Adrenal gland (tissue), 19 donors: ENCODE measurements at places on chromosomes 3 and 15.

DNA sequence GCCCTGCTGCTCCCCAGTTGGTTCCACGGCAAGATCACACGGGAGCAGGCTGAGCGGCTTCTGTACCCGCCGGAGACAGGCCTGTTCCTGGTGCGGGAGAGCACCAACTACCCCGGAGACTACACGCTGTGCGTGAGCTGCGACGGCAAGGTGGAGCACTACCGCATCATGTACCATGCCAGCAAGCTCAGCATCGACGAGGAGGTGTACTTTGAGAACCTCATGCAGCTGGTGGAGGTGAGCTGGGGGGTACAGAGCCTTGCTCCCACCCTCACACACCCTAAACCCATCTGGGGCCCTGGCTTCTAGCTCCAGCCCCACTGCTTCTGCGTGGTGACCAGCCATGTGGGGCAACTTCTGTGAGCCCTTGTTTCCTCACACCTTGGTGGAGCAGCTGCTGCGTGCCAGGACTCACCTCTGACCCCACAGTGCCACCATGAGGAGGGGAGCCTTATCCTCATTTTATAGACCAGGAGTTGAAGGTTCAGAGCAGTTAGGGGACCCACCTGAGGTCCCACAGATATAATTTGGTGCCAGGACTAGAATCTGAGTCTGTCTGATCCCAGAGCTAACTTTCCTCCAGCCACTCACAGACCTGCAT, 13.3 kb upstream of the LMAN1L start:
- DNase-seq, result no peak

DNA sequence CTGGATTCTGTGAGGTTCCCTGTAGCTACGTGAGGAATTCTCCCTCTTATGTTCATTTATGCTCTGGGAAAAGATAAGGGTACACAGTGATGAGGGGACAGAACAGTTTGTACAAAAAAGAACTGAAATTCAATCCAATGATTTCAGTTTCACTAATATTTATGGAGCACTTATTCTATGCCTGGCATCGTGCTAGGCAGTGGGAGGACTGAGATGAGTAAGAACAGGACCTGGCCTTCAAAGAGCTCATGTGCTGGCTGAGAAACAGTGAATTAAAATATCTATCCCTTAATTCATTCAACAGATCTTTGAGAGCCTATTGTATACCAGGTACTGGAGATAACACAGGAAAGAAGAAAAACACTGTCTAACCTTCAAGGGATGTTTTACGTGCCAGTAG, 22.2 kb downstream of the SSR3 start:
- peak; percentile 34 for DNase-seq

- no peak for DNase-seq
Measured at GRCh38 chr3:189982321-189982945, 138.3 kb downstream of the P3H2 start.

DNA sequence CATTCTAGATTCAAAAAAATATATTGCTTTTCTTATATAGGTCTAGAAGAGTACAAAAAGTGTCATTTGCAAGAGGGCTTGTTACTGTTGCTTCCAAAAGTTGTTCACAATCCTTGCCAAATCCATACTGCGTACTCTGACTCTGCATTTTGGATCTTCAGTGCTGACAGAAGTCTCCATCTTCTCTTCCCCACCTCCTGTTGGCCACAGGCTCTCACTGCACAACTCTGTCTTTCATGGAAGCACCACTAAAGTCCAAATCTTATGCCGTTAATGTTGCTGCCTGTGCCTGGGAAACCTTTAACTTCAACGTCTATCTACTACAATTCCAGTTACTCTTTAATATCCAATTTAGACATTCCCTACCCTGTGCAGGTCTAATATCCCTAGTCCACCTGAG, 419.9 kb downstream of the NR2F2 start:
- DNase-seq, result no peak

- DNase-seq, result no peak
Measured at GRCh38 chr3:196288141-196288460, 575 bp upstream of the PCYT1A start.

- no peak for DNase-seq
Measured at GRCh38 chr3:94127115-94127514, 64.3 kb downstream of the NSUN3 start.

DNA sequence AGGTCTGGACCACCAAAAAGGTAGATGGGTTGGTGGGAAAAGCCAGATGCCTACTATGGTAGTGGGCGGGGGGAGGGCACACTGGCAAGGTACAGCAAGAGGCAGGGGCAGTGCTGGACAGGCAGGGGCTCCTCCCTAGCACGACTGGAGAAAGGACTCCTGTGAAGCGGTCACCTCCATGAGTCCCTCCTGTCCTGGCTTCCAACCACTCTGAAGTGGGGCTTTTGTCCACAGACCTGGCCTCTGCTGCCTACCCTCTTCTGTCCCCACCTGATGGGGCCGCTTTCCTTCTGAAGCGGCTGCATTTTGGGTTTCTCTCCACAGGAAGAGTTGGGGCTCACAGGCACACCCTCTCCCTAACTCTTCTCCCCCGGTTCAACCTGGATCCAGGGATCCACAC, 2.7 kb upstream of the SPTBN5 start:
- DNase-seq, result no peak

- DNase-seq, result no peak
Measured at GRCh38 chr3:61750766-61751165, 189.4 kb downstream of the PTPRG start.

DNA sequence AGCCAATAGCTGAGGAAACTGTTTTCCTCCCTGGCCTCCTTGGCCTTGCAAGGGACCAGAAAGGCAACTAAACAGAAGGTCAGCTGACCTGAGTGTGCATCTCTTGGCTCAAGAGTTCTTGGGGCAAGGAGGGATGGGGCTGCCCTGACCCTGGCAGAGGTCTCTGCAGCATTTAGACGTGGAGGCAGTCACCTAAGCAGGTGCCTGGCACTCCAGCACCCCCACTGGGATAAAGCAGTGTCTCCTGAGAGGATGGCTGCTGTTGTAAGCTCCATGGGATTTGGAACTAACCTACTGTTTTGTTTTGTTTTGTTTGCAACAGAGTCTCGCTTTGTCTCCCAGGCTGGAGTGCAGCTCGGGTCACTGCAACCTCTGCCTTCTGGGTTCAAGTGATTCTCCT, 185.2 kb downstream of the TBC1D2B start:
- no peak for DNase-seq

- no peak for DNase-seq
Measured at GRCh38 chr3:162719684-162720341, 1223.2 kb downstream of the OTOL1 start.

- no peak for DNase-seq
Measured at GRCh38 chr3:27905625-27906024, 183.5 kb upstream of the EOMES start.

GRCh38 chr3:194130807-194131589, 5.0 kb upstream of the HES1 start:
- no peak for DNase-seq

- DNase-seq, result no peak
Measured at GRCh38 chr3:134325706-134326105, 48.5 kb downstream of the AMOTL2 start.

GRCh38 chr3:134918441-134918840, 123.4 kb downstream of the EPHB1 start:
- no peak for DNase-seq

DNA sequence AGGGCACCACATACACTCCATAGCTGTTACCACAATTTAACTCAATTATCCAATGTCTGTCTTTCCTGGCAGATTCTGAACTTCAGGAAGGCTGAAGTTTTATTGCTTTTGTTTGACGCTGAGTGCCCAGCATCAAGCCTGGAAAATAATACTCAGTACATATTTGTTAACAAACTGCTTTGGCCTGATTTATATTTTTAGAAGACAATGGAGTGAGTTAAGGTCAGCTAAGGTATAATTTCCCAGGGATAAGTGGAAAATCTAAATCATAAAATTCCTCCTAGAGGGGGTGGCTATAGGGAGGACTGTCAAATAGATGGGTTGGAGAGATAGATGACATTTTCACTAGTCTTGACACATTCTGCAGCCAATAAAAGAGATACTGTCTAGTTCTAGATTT, 659.4 kb upstream of the ADAMTS9 start:
- DNase-seq, result no peak

DNA sequence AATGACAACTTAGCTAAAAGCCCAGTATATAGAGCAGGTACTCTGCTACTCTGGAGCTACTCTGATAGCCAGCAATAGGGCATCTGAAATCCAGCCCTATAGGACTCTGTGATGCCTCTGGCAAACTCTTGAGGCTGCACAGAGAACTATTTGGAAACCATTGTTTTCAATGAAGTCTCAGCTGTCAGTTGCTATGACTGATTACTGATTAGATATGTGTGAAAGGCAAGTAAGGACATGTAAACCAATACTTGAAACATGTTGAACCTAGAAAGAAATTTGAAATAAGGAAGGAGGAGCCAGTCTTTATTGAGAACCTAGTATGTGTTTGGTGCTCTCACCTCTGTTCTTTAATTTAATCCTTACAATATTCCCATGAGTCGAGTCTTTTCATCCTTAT, 40.2 kb upstream of the CRTC3 start:
- no peak for DNase-seq

DNA sequence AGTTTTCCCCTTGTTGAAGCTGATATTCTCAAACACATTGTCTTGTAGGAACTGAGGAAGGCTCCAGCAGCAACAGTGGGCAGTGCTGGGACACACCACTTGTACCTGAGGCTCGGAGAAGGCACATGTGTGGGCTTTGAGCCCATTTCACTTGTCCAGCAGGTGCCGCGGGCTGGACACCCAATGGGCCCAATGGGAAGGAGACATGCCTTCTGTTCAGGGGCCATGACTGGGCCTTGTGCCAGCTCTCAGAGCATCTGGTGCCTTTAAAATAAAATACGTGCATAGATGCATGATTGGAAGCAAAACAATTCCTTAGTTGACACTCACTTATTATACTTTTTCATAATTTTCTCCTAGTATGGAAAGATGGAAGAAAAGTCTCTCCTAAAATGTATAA, 334.2 kb downstream of the KLF13 start:
- DNase-seq, result no peak

DNA sequence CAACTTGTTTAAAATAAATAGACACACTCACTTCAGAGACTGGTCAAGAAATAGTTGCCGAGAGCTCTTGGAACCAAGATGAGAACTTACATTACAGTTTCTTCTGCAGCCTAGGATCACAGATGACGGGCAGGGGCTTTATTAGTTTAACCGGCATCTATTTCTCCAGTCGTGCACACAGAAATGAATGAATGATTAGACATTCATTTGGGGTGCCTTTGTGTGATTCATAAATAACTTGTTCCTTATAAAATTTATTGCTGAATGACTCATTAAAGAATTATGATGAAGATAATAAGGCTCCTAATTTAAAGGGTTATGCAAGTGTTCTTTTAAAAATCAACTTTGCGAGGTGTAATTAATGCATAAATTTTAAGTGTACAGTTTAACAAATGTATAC, 20.8 kb downstream of the NFKBIZ start:
- no peak for DNase-seq

GRCh38 chr3:121545049-121545573, 677 bp downstream of the POLQ start:
- no peak for DNase-seq

GRCh38 chr3:107858876-107859275, 232.0 kb downstream of the CD47 start:
- DNase-seq, result no peak

DNA sequence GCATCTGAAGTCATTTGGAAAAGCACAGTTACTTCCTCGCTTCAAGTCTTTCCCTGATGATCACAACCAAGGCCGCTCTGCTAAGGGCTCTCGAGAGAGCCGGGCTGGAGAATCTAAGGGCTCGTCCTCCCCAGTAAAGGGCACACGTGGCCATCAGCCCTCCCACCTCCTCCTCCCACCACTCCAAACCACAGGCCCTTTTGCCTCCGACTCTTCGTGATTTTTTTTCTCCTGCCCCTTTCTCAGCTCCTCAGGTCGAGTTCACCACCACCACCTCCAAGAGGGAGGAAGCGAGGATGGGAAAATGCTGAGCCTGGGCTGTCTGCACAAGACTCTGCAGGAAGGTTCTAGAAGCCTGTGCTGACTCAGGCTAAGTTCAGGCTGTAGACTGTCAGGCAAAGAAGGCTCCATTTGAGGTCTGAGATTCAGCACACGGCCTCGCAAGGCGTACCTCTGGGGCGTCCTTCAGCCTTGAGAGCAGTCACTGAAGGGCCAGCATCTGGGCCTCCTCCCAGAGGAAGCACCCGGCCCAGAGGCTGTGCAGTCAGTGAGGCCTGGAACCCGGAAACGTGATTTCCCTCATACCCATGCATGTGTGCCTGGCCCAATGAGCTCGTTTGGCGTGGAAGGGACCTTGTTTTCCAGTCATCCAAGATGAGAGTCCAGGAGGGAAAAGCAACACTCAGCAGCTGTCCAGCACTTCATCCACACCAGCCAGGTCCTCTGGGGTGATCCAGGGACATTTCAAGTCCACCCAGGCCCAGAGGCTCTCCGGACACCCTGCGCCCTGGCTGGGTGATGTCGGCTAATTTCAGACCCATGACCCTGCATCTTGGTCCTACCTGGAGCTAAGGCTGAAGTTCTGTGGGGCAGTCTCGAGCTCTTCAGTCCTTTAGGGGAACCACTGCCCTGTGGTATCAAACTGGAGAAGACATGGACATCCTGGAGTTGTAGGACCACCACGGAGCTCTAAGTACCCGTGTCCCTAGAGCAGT, 196.8 kb downstream of the XXYLT1 start:
- no peak for DNase-seq

GRCh38 chr3:22582266-22582665, 620.9 kb upstream of the UBE2E2 start:
- no peak for DNase-seq

GRCh38 chr3:113094337-113095221, 103.8 kb downstream of the GTPBP8 start:
- DNase-seq, result no peak

DNA sequence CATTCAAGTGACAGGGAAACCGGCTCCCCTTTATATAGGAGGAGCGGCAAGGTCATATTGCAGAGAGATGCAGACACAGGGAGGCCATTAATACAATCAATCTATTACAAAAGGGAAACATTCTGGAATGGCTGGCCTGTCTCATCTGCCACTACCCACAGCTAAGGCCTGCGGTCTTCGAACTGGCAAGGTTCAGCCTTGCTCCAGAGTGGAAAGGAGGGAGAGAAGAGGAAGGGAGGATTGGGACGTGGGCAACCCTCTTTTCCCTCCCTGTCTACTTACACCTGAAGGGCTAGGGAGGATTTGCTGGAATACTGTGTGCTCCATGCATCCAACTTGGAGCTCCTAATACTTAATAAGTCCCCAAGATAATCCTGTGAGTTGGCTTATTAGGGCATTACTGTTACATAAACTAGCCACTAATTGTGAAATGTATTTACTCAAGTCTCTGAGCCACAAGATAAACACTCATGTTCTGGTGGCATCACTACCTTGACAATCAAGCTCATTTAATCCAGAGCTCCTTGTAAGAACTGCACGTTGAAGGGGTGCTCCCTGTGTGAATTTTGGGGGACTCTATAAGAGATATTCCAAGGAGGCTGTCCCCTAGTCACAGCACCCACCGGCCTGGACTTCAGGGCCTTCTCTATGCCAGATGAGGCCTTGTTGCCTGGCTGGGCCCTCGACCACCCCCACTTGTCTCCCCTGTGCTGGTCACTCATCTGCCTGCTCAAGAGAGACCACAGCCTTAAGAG, 19.7 kb upstream of the CCDC174 start:
- no peak for DNase-seq
